RWPE2 (cell line): ENCODE measurements at places on chromosomes 1 and 21.

GRCh38 chr21:33162436-33162951 lies 67.2 kb upstream of the IFNAR2 start:
- no peak overlapping the region for H3K4me3 ChIP-seq
- no peak for DNase-seq
- peaks cover 19% of the 10 kb centered on the region for H3K27me3 ChIP-seq
- no peak overlapping the region for H3K27ac ChIP-seq

GRCh38 chr1:2408456-2408855 lies 3.9 kb downstream of the PEX10 start:
- peaks cover 30% of the 10 kb centered on the region for H3K36me3 ChIP-seq
- no peak overlapping the region for H3K27ac ChIP-seq
- no peak overlapping the region for H3K4me3 ChIP-seq
- no peaks in the 10 kb centered on the region for H3K27me3 ChIP-seq
- peaks cover 10% of the 10 kb centered on the region for H3K4me1 ChIP-seq

- H3K4me1 ChIP-seq: peaks cover 19% of the 10 kb centered on the region
- no peaks in the 10 kb centered on the region for H3K27me3 ChIP-seq
- peak overlapping the region; percentile 69 for H3K27ac ChIP-seq
- DNase-seq: no peak
- H3K4me3 ChIP-seq: peak overlapping the region; percentile 85
Observed at GRCh38 chr1:93079685-93080141, 630 bp downstream of the MTF2 start.

GRCh38 chr1:219833214-219833815 lies 95.0 kb downstream of the SLC30A10 start:
- H3K27ac ChIP-seq: no peak overlapping the region
- H3K4me1 ChIP-seq: no peaks in the 10 kb centered on the region
- no peak for DNase-seq
- H3K36me3 ChIP-seq: no peaks in the 10 kb centered on the region
- no peak overlapping the region for H3K4me3 ChIP-seq

DNA sequence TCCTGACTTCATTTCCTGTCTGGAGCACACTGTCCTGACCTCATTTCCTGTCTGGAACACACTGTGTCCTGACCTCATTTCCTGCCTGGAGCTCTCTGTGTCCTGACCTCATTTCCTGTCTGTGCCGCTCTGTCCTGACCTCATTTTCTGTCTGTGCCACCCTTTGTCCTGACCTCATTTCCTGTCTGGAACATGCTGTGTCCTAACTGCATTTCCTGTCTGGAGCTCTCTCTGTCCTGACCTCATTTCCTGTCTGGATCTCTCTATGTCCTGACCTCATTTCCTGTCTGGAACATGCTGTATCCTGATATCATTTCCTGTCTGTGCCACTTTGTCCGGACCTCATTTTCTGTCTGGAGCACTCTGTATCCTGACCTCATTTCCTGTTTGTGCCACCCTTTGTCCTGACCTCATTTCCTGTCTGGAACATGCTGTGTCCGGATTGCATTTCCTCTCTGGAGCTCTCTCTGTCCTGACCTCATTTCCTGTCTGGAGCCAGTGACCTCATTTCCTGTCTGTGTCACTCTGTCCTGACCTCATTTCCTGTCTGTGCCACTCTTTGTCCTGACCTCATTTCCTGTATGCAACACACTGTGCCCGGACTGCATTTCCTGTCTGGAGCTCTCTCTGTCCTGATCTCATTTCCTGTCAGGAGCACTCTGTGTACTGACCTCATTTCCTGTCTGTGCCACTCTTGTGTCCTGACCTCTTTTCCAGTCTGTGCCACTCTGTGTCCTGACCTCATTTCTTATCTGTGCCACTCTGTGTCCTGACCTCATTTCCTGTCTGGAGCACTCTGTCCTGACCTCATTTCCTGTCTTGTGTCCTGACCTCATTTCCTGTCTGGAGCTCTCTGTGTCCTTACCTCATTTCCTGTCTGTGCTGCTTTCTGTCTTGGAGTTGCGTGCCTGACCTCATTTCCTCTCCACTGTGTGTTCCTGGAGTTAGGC lies 27.6 kb downstream of the SKI start:
- H3K4me1 ChIP-seq: peaks cover 8% of the 10 kb centered on the region
- no peaks in the 10 kb centered on the region for H3K27me3 ChIP-seq
- DNase-seq: no peak
- peak overlapping the region; percentile 96 for H3K27ac ChIP-seq

DNA sequence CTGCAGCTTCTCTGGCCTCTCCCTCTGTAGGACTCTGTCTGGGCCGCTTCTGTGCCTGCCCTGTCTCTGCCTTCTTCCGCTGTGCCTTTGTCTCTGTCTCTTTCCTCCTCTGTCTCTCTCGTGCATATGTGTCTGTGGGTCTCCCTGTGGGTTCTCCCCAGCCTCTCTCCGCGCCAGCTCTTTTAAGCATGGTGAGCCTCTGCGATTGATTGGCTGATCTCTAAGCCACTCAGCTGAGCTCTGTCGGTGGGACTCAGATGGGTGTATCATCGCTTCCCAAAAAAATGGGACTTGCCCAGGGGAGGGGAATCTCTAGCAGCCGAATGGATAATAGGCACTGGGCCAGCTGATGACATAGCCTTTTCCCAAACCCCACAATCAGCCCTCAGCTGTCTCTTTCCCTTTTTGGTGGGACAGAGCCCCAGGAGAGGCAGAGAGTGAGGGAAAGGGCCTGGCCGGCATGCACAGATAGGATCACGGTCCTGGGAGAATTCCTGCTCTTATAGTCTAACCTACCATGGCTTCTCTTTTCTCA lies at the start of gene ADAMTS4:
Gene ADAMTS4, minus strand, starts transcription at position 158 of the 535 bp plus-strand sequence. CDS start 427 bp downstream, outside the sequence.
- DNase-seq: no peak
- H3K4me3 ChIP-seq: no peak within 1 kb of the TSS
- peaks cover 6% of the 10 kb centered on the region for H3K4me1 ChIP-seq
- no peak within 1 kb of the TSS for H3K27ac ChIP-seq
- peaks cover 8% of the 10 kb centered on the region for H3K36me3 ChIP-seq
- H3K27me3 ChIP-seq: no peaks in the 10 kb centered on the region

DNA sequence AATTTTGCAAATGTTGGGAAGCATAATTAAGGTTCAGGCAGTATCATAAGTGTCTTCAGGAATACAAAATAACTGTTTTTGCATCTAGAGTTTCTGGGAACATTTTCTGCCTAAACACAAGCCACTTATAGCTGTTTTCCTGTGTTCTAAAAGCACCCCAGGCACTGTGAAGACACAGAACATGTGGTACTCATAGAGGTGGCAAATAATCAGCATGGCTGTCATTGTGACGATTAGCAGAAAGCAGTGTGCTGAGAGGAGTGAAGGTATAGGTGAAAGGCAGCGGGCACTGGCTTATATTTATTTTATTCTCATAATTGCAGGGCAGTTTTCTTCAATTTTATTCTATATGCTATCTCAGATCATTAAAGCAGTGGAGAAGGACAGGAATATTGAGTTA lies 119.6 kb downstream of the LRRC53 start:
- H3K36me3 ChIP-seq: no peaks in the 10 kb centered on the region
- no peaks in the 10 kb centered on the region for H3K27me3 ChIP-seq
- no peak overlapping the region for H3K4me3 ChIP-seq
- no peaks in the 10 kb centered on the region for H3K4me1 ChIP-seq

GRCh38 chr1:211699059-211699458 lies 23.6 kb upstream of the NEK2 start:
- no peak overlapping the region for H3K27ac ChIP-seq
- no peaks in the 10 kb centered on the region for H3K4me1 ChIP-seq
- H3K27me3 ChIP-seq: no peaks in the 10 kb centered on the region
- no peak for DNase-seq

DNA sequence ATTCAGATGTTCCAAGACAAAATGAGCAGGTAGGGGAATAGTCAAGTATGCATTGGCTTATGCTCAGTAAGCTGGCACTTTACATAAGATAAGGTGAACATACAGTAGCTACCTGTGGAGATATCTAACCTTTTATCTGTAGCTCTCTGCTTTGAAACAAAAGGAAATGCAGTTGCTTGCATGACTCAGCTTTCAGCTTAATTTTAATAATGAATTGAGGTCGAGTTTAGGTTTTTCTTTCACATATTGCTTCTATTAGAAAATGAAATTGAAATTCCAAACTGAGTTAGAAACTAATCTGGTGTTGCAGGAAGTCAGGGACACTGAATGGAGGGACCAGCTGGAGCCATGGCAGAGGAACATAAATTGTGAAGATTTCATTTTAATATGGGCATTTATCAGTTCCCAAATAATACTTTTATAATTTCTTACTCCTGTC lies 8.3 kb downstream of the FRRS1 start:
- no peak for DNase-seq
- peaks cover 18% of the 10 kb centered on the region for H3K4me1 ChIP-seq
- no peaks in the 10 kb centered on the region for H3K27me3 ChIP-seq
- H3K36me3 ChIP-seq: no peaks in the 10 kb centered on the region
- H3K27ac ChIP-seq: no peak overlapping the region
- no peak overlapping the region for H3K4me3 ChIP-seq

GRCh38 chr1:47382399-47382983 lies 33.6 kb upstream of the FOXE3 start:
- peaks cover 22% of the 10 kb centered on the region for H3K36me3 ChIP-seq
- no peaks in the 10 kb centered on the region for H3K4me1 ChIP-seq
- no peaks in the 10 kb centered on the region for H3K27me3 ChIP-seq
- no peak overlapping the region for H3K4me3 ChIP-seq
- H3K27ac ChIP-seq: no peak overlapping the region
- DNase-seq: no peak

DNA sequence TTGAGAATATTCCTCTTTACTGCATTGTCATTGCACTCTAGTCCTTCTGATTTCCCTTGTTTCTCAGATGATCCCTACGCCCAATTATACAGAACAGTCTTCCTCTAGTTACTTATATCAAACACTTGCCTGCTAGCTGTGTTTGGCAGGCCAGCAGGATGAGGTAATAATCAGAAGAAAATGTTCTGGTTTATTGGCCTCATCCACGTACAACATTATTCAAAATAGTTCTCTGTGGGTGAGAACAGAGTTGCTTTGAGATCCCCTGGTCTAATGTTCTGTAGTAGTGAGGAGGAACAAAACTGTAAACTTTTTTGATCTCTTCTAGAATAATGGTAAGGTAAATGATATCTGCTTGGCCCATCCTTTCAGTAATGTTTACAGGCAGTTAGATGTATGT lies 22.3 kb upstream of the C1orf105 start:
- no peaks in the 10 kb centered on the region for H3K36me3 ChIP-seq
- no peak for DNase-seq
- H3K4me1 ChIP-seq: peaks cover 6% of the 10 kb centered on the region
- H3K4me3 ChIP-seq: no peak overlapping the region

GRCh38 chr1:30916296-30916695 lies 7.7 kb upstream of the SDC3 start:
- DNase-seq: peak; percentile 33
- no peak overlapping the region for H3K27ac ChIP-seq
- no peak overlapping the region for H3K4me3 ChIP-seq
- no peaks in the 10 kb centered on the region for H3K27me3 ChIP-seq
- H3K4me1 ChIP-seq: no peaks in the 10 kb centered on the region

DNA sequence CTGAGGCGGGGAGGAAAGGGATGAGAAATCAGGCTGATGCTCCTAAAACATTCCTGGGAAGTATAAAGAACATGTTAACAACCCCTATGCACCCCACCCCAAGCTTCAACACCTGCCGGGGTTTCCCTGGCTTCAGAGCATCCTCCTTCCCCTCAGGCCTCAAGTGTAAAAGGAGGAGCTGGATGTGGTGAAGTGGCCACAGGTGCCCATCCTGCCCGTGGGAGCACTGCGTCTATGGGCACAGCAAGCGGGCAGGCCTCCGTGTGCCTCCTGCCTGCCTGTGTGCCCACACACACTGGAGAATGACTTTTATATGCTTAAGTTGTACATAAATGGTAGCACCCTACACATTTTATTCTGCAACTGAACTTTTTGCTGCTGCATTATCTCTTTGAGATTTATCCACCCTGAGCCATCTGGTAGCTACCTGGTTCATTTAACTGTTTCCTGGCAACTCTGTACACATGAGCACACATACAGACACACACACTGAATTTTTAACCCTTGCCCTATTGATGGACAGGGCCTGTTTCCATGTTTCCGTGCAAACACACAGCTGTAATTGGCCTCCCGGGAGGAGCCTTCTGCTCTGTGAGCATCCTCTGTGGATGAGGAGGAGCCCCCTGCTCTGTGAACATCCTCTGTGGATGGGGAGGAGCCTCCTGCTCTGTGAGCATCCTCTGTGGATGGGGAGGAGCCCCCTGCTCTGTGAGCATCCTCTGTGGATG lies 13.4 kb upstream of the FTCD start:
- peaks cover 3% of the 10 kb centered on the region; the same call in 1 of the 2 replicates for H3K36me3 ChIP-seq
- H3K27me3 ChIP-seq: no peaks in the 10 kb centered on the region
- no peak overlapping the region for H3K27ac ChIP-seq
- no peak overlapping the region for H3K4me3 ChIP-seq
- H3K4me1 ChIP-seq: no peaks in the 10 kb centered on the region
- DNase-seq: no peak

GRCh38 chr1:14958249-14959058 lies 195.1 kb upstream of the TMEM51 start:
- H3K27ac ChIP-seq: no peak overlapping the region
- no peaks in the 10 kb centered on the region for H3K27me3 ChIP-seq
- no peak for DNase-seq
- H3K36me3 ChIP-seq: peaks cover 6% of the 10 kb centered on the region
- H3K4me3 ChIP-seq: no peak overlapping the region

DNA sequence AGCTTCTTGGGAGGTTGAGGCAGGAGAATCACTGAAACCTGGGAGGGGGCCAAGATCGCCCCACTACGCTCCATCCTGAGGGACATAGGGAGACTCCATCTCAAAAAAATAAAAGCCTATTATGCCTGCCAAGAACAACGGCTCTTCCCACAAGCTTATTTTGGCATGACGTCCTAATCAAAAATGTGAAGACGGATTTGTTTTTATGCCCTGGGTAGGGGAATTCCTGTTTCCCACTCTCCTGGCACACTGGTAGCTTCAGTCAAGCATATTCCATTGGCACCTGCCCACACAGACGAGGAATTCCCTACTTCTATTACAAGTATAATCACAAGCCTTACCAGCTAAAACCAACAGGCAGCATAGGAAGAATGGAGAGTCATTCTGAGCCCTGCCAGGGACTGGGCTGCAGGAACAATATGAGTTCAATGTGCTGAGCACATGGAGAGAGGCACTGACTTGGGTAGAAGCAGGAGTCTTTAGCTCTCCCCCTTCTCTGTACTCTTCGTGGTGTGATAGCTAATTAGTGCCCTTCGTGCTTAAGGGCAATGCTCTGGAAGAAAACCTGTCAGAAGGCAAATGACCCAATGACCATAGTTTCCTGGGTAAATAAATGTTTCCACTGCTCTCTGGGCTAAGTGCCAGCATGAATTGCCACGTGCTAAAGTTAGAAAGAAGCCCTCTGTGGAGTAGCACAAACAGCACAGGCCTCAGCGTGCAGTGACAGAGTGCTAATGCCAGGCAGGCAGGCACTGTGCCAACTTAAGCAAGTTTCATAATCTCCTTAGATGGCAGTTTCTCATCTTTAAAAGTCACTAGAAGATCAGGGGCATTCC lies 16.8 kb downstream of the TNFSF4 start:
- H3K27ac ChIP-seq: peak overlapping the region; percentile 38
- H3K27me3 ChIP-seq: no peaks in the 10 kb centered on the region
- H3K4me3 ChIP-seq: no peak overlapping the region
- no peaks in the 10 kb centered on the region for H3K36me3 ChIP-seq
- H3K4me1 ChIP-seq: peaks cover 14% of the 10 kb centered on the region

GRCh38 chr1:195898924-195899323 lies 709.3 kb downstream of the KCNT2 start:
- no peaks in the 10 kb centered on the region for H3K27me3 ChIP-seq
- H3K4me1 ChIP-seq: no peaks in the 10 kb centered on the region
- no peak overlapping the region for H3K4me3 ChIP-seq
- H3K27ac ChIP-seq: no peak overlapping the region

GRCh38 chr1:170224469-170224868 lies 78.7 kb downstream of the NTMT2 start:
- H3K4me3 ChIP-seq: no peak overlapping the region
- H3K4me1 ChIP-seq: no peaks in the 10 kb centered on the region
- no peaks in the 10 kb centered on the region for H3K27me3 ChIP-seq
- no peak overlapping the region for H3K27ac ChIP-seq
- no peak for DNase-seq
